ENCODE measurements at places on chromosomes 16 and 17.

GRCh38 chr17:39357986-39358385 lies 43.4 kb downstream of the FBXL20 start:
- DNase-seq, result no peak

DNA sequence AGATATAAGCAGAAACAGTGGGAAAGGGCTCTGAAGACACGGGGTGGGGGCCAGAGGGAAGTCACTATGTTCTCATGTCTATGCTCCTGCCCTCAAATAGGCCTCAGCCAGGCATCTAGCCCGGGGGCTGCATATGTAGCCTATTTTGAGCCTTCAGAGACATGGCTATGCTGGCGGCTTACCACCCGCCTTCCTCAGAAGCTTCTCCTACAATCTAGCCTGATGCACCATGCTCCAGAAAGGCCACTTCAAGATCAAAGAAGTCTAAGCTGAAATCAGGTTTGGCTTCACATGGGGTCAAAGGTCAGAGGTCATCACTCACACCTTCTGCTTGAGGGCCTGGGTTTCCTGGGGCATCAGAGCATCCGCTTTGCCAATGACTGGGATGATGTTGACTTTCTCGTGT lies 1.6 kb downstream of the SEPTIN1 start:
- no peak for DNase-seq

DNA sequence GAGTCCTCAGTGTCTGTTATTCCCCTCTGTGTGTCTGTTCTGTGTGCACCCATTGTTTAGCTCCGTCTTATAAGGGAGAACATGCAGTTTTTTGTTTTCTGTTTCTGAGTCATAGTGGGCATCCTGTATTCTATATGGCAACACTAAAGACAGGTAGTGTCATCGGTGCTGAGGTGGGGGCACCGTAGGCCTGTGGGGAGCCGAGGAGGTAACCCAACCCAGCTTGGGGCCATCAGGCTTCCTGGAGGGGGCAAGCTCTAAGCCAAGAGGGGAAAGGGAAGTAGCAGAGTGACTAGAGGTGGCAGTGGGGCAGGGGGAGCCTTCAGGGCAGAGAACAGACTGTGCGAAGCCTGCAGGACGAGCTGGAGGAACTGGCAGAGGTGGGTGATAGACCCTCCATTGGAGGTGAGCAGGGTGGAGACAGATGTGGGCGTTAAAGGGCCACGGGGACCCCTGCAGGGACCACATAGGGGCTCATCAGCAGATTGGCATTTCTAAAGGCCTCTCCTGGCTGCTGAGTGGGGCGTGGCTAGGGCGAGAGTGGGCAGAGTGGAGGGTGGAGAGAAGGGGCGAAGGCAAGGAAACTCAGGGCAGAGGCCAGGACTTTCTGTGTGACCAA lies 36.5 kb downstream of the CPNE2 start:
- no peak for DNase-seq

DNA sequence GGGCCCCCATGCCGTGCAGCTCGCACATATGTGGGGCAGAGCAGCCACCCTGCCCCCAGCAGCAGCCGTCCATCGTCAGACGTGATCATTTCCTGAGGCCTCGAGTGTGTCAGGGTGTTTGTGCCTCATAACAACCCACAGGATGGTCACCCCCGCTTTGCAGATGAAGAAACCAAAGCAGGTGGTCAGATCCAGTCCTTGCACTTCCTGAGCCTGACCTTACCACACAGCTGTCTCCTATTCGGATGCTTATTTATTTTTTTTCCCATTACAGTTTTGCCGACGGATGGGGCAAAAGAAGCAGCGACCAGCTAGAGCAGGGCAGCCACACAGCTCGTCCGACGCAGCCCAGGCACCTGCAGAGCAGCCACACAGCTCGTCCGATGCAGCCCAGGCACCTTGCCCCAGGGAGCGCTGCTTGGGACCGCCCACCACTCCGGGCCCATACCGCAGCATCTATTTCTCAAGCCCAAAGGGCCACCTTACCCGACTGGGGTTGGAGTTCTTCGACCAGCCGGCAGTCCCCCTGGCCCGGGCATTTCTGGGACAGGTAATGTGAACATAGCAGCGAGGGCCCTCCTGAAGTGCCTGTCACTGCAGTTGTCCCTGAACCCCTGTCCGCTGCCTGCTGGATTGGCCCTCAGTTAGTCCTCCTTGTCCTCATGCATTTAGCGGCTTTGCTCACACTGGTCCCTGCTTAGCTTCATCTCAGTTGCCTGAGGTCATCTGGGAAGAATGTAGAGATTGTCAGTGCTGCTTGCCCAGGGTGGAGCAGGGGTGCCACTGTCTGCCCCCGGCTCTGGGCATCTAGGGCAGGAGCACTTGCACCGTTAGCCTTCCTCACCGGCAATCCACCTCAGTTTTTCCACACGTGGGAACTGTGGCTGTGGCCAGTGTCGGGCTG lies 1.4 kb downstream of the MPG start:
- DNase-seq, result no peak

GRCh38 chr16:80766798-80767197 lies 37.6 kb downstream of the CDYL2 start:
- no peak for DNase-seq

DNA sequence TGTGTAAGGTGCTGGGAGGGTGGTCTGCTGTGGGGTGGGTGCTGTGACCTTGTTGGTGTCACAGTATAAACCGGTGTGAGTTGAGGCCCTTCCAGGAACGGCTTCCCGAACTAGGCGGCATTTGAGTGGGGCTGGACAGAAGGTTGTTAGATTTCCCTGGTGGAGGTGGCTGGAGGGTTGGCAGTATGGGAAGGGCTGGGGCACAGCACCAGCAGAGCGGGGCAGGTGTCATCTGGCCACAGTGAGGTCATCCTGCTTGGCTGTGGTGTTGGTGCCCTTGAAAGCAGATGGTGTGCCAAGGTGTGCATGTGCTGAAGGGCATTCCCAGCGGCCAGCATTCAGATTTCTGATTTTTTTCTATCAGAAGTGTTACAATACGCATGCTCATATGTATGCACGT lies 28.1 kb downstream of the BANP start:
- DNase-seq, result no peak

- no peak for DNase-seq
Observed at GRCh38 chr16:18055411-18055916, 281.1 kb downstream of the NPIPA8 start.

- no peak for DNase-seq
Observed at GRCh38 chr17:79945591-79946255, 89.9 kb downstream of the TBC1D16 start.

DNA sequence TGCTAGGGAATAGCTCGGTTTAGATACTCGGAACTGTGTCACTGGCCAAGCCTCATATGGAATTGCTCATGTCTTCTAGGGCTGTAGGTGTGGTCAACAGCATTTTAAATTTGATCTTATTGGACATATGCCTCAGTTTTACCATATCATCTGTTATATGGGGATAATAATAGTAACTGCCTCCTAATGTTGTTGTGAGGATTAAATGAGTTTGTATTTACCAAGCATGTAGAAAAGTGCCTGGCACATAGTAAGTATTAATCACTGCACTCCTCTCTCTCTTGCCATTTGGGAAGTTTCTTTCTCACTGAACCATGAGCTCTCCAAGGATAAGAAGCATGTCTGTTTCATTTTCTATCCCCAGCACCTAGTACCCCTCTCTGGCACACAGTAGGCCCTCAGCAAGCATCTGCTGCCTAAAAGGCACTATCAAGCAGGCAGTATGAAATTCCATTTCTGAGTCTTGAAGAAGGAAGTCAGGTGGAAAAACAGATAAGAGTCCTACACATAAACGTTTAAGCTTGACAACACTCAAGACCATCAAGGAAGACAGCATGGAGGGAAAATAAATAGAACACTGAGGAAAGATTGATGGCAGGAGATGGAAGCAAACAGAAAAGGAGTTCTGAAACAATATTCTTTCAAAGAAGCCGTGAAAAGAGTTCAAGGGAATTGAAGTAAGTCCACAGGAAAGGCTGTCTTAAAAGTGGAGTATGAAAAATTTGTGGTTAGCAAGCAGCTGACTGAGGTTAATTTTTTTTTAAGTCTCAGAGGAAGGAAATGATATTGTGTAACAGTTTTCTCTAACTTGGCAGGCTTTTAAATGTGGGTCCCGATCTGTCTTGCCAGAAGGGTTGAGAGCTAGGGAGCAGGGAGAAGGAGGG lies 2.2 kb upstream of the ATP6V0A1 start:
- DNase-seq, result no peak

DNA sequence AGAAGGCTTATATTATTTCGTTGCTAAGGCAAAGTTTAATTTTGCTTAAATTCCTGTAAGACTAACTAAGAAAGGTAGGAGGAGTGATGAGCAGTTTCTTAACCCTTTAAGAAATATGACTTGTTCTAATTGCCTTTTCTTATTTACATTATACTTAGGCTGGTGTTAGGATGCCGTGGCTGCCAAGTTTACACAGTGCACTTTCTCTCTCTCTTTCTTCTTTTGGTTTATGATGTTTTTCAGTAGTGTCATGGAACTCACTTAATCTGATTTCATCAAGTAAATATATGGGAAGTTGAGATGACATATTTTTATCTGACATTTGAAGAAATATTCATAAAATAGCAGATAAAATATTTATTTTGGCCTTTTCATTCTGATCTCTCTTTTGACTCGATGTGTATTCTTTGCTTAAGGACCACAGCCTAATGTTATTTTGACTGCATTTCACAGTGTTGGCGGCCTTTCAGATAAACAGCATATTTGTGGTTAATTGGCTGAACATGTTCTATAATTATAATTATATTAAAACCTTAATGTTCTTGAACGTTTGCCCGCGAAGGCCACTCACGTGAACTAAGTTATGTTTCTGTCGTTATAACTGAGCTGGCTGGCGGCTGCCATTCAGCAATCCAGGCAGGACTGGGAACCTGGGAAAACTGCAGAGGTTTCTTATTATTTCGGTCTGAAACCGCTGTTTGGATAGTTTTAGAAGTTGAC lies 191.6 kb downstream of the WWOX start:
- DNase-seq, result no peak

DNA sequence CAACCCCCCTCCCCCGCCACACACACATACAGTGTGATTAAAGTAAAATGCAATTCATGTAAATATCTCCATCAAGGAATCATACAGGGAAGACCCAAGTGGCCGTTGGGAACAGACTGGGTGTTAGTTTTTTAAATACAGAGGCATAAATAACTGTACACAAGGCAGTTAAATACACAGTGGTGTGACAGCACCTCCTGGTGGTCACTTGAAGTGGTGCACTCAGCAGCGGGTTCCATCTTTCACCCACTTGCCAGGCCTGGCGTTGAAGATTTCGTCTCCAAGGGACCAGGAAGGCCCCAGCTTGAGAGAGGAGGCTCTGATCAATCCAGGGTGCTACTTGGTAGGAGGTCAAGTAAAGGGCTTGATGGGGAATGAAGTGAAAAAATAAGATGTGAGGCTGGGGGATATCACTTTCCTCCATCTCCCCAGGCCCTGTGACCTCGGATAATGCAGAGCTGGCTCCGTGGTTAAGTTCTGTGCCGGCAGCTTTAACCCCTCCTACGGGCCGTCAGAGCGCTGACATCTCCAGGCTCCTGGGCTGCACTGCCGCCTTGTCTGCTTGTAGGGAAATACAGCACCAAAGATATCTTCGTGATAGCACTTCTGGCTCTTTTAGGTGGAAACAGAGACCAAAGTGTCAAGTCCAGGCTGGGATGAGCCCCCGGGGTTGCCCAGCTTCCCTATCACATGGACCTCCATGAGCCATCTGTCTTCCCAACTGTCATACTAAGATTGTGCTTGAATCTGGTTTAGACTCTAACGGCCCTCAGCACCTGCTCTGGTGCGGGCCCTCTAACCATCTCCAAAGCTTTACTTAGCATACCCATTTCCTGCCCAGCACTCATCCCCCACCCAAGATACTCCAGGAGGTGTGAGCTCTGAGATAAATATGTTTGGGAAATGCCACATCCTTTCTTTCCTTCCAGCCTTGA lies 20.7 kb downstream of the LGALS9 start:
- DNase-seq, result peak; percentile 79

GRCh38 chr16:55778757-55779156 lies 54.1 kb downstream of the CES1 start:
- DNase-seq, result no peak

- no peak for DNase-seq
Observed at GRCh38 chr16:54812229-54812628, 118.4 kb upstream of the IRX5 start.

GRCh38 chr16:73713778-73714495 lies 582.7 kb upstream of the PSMD7 start:
- no peak for DNase-seq

- no peak for DNase-seq
Observed at GRCh38 chr17:62876673-62877405, 68.7 kb upstream of the MARCHF10 start.

DNA sequence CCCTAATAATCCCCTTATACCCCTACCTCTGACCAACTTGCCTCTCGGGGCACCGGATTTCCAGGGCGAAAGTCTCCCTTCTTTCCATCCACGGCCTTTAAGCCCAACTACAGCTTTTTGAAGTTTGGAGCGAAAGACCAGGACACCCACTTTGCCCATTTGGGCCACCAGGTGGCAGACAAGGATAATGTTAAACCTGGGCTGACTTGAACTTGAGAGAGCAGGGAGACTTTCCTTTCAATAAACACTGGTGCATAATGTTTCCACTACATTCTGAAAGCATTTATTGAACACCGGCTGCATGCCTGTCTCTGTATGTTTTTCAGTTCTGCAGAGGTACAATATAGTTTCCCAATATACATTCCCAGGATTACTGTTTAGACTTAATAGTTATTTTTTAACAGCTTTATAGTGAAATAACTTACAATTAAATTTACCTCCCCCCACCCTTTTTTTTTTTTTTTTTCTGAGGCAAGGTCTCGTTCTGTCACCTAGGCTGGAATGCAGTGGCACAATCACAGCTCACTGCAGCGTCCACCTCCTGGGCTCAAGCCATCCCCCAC lies 6.9 kb upstream of the CES3 start:
- DNase-seq, result peak; percentile 75

GRCh38 chr17:78885956-78886355 lies 17.0 kb downstream of the CEP295NL start:
- no peak for DNase-seq

DNA sequence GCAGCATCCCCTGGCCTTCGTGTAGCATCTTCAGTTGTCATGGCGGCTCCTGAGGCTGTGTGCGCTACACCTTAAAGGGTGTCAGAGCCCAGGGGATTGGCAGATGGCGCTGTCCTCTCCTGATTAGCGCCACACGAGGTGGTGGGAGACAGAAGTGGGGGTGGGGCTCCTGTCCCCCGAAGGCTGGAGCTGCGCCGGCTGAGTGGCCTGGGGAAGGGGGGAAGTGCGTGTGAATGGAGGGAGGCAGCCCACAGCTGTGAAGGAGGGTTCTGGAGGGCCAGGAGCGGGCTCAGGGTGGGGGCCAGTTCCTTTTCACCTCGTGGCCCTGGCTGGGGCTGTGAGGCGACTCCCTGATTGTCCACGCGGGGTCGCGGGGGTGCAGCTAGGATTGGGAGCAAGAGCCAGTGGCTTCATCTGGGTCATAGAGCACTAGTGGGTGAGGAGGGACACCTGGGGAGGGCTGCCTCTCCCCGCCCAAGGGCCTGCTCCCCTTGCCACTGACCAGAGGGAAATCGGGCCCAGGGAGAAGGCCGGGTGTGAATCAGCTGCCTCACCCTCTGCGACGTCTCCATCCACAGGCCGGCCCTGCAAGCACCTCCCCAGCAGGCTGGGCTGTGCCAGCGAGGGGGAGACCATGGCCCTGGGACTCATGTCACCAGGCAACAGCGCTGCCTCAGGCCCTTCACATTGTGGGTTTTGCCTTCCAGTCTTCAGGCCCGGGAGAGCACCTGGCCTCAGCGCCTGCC lies 14.1 kb downstream of the BAHCC1 start:
- no peak for DNase-seq

- no peak for DNase-seq
Observed at GRCh38 chr17:56034197-56034635, 119.1 kb upstream of the ANKFN1 start.
